ENCODE measurements at places on chromosomes 2 and 18. TPM values are rescaled to one million over a fixed set of nuclear protein-coding genes. Genes with fewer than 3 reads are reported as not detected.

MC2R gene
- not detected for total RNA-seq

SLC11A1 gene
- total RNA-seq, result 0.08 TPM

FAHD2B gene
- 20.5 TPM for total RNA-seq

FASTKD2 gene
- total RNA-seq, result 44.5 TPM

SOX11 gene
- total RNA-seq, result not detected

ATP6V1B1 gene
- total RNA-seq, result not detected

MEP1B gene
- not detected for total RNA-seq

ARHGEF4 gene
- 3.3 TPM for total RNA-seq

OTOS gene
- total RNA-seq, result not detected

DNA sequence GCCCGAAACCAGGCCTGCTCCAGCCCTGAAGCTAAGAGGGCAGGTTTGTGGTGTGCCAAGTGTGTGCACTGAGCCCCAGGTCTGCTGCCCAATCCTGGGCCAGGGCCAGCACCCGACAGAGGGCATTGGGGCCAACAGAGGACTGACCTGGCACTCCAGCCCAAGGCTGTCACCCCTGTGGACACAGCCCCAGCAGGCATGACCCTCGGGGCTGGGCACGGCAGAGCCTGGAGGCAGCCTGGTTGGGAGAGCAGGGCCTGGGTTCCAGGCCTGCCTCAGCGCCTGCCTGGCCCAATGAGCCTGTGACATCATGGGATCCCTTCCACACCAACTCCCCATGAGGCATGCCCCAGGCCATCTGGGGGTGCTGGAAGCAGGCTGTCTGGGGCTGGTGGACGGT lies 10.8 kb upstream of the SNED1 start:
- H3K36me3 ChIP-seq, result no peaks in the 10 kb centered on the region
- no peak overlapping the region for H3K27ac ChIP-seq
- H3K4me1 ChIP-seq, result no peaks in the 10 kb centered on the region
- no peak overlapping the region for H3K4me3 ChIP-seq

GRCh38 chr2:219562049-219563020 lies 9.0 kb downstream of the OBSL1 start:
- DNase-seq, result no peak
- H3K4me3 ChIP-seq, result no peak overlapping the region
- no peak overlapping the region for H3K27ac ChIP-seq
- H3K36me3 ChIP-seq, result no peaks in the 10 kb centered on the region
- H3K4me1 ChIP-seq, result no peaks in the 10 kb centered on the region
- H3K27me3 ChIP-seq, result peaks cover 13% of the 10 kb centered on the region

GRCh38 chr2:144730711-144731110 lies 210.8 kb upstream of the ZEB2 start:
- H3K4me3 ChIP-seq, result no peak overlapping the region
- no peak overlapping the region for H3K27ac ChIP-seq
- H3K36me3 ChIP-seq, result no peaks in the 10 kb centered on the region
- no peak for DNase-seq
- H3K4me1 ChIP-seq, result no peaks in the 10 kb centered on the region

- no peaks in the 10 kb centered on the region for H3K4me1 ChIP-seq
- peaks cover 3% of the 10 kb centered on the region for H3K36me3 ChIP-seq
- H3K27me3 ChIP-seq, result no peaks in the 10 kb centered on the region
- H3K4me3 ChIP-seq, result no peak overlapping the region
- no peak for DNase-seq
Measured at GRCh38 chr18:70337139-70337972, 48.5 kb downstream of the SOCS6 start.

- peak; percentile 61 for DNase-seq
- H3K27ac ChIP-seq, result peak overlapping the region; percentile 61
- peaks cover 31% of the 10 kb centered on the region for H3K4me1 ChIP-seq
- peak overlapping the region; percentile 35 for H3K4me3 ChIP-seq
Measured at GRCh38 chr18:23237524-23238151, 102.4 kb downstream of the CABLES1 start.

DNA sequence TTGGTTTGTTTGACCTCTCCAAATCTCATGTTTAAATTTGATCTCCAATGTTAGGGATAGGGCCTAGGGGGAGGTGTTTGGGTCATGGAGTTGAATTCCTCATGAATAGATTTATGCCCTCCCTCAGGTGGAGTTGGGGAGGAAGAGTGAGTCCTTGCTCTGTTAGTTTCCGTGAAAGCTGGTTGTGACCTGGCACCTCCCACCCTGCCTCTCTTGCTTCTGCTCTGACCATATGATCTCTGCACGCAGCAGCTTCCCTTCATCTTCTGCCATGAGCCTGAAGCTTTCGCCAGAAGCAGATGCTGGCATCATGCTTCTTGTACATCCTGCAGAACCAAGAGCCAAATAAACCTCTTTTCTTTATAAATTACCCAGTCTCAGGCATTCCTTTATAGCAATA lies 231.6 kb upstream of the ERBB4 start:
- DNase-seq, result no peak
- H3K36me3 ChIP-seq, result no peaks in the 10 kb centered on the region
- H3K27ac ChIP-seq, result no peak overlapping the region
- peaks cover 3% of the 10 kb centered on the region for H3K4me1 ChIP-seq

DNA sequence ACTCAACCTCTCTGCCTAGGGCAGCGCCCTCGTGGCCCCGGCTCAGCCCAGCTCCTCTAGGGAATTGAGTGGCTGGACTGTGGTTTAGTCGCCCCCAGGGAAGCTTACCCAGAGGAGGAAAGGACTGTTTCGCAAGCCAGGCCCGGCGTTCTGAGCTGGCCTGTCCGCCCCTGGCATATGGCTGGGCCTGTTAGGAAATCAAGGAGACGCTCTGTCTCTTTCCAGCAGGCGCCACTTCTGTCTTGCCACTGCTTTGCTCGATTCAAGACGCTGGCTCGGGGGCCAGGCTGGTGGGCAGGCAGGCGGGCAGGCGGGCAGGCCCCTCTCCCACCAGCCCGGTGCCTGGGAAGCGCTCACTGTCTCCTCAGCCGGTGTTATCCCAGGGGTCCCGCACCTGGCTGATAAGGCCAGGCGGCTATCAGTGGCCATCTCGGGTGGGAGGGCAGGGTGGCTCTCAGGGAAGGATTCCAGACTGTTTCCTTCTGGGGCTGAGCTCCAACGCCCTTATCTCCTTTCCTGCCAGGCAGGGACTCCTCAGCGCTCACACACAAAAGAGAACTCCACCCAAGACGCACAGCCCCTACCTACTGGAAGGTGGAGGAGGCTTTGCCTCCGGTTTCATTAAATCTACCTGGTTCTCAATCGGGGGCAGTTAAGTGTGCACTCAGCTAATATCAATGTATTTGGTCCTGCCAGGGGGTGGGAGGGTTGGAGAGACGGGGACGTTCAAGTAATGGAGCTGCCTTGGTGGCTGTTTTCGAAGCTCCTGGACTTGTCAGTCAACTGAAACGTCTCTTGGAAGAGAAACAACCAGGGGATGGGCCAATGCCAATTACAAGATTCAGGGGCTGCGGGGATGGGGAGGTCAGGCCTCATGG lies 109.1 kb downstream of the SMAD7 start:
- H3K27ac ChIP-seq, result peak overlapping the region; percentile 68
- no peak for DNase-seq
- H3K36me3 ChIP-seq, result no peaks in the 10 kb centered on the region
- H3K4me1 ChIP-seq, result peaks cover 51% of the 10 kb centered on the region
- no peaks in the 10 kb centered on the region for H3K27me3 ChIP-seq

DNA sequence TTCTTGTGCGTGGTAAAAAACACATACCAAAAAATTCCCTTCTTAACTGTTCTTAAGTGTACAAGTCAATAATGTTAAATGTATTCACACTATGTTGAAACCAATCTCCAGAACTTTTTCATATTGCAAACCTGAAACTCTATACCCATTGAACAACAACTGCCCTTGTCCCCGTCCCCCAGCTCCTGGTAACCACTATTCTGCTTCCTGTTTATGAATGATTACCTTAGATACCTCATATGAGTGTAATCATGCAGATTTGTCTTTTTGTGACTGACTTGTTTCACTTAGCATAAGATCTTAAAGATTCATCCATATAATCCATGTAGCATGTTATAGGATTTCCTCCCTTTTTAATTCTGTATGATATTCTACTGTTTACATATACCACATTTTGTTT lies 59.9 kb downstream of the NAT8 start:
- peaks cover 2% of the 10 kb centered on the region for H3K4me1 ChIP-seq
- no peak overlapping the region for H3K27ac ChIP-seq
- no peak overlapping the region for H3K4me3 ChIP-seq
- peaks cover 51% of the 10 kb centered on the region for H3K36me3 ChIP-seq

- no peak overlapping the region for H3K4me3 ChIP-seq
- no peak overlapping the region for H3K27ac ChIP-seq
- DNase-seq, result no peak
Measured at GRCh38 chr2:176692533-176692932, 423.3 kb downstream of the MTX2 start.

DNA sequence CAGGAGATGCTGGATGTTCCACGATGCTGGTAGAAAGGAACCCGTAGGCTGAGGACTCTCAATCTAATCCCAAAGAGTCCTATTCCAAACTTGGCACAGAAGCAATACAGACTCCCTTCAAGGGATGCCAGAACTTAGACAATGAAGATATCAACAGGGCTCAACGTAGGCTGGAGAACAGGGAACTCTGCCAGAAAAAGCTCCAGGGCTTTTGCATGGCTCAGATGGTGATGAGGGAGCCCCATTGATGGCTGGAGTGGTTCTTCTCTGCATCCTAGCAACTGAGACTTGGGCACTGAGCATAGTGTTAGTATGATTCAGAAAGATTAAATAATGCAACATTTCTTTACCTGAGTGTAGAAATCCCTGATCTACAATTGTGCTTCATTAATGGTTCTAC lies 117.2 kb upstream of the NCK2 start:
- H3K36me3 ChIP-seq, result no peaks in the 10 kb centered on the region
- no peak for DNase-seq
- peaks cover 2% of the 10 kb centered on the region for H3K27me3 ChIP-seq
- no peak overlapping the region for H3K27ac ChIP-seq
- no peaks in the 10 kb centered on the region for H3K4me1 ChIP-seq
- no peak overlapping the region for H3K4me3 ChIP-seq

DNA sequence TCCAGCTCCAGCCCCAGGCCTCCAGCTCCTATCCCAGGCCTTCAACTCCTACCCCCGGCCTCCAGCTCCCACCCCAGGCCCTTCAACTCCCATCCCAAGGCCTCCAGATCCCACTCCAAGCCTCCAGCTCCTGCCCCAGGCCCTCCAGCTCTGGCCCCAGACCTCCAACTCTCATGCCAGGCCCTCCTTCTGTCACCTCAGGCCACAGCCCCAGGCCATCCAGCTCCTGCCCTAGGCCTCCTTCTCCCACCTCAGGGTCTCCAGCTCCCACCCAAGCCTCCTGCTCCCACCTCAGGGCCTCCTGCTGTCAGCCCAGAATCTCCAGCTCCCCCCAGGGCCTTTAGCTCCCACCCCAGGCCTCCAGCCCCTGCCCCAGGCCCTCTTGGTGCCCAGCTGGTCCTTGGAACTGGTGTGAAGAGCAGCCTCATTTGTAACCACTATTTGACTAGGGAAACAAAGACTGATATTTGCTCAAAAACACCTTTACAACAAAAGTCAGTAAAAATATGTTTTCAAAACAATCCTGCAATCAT lies 67.8 kb upstream of the SALL3 start:
- H3K4me1 ChIP-seq, result no peaks in the 10 kb centered on the region
- no peak overlapping the region for H3K27ac ChIP-seq
- no peak for DNase-seq
- H3K4me3 ChIP-seq, result no peak overlapping the region

DNA sequence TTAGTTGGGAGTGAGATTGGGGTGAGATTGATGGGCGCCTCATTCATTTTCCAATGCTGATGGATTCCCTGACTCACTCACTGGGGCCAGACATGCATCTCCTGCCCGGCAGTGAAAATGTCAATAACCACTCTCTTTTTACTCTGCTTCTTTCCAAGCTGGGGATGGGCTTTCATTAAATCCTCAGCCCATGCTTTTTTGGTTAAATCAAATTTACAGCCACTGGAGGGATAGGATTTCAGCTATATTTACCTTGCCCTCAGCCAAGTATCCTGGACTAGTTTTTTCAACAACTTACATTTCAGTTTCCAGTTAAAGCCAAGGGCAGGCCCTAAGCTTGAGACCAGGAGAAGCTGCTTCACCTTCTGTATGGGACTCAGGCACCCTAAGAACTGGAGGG lies 162.8 kb downstream of the TSN start:
- H3K27me3 ChIP-seq, result no peaks in the 10 kb centered on the region
- H3K4me3 ChIP-seq, result no peak overlapping the region
- no peak overlapping the region for H3K27ac ChIP-seq
- no peak for DNase-seq

GRCh38 chr18:12238826-12239225 lies 15.3 kb upstream of the CIDEA start:
- H3K27ac ChIP-seq, result no peak overlapping the region
- H3K27me3 ChIP-seq, result peaks cover 20% of the 10 kb centered on the region
- DNase-seq, result no peak

DNA sequence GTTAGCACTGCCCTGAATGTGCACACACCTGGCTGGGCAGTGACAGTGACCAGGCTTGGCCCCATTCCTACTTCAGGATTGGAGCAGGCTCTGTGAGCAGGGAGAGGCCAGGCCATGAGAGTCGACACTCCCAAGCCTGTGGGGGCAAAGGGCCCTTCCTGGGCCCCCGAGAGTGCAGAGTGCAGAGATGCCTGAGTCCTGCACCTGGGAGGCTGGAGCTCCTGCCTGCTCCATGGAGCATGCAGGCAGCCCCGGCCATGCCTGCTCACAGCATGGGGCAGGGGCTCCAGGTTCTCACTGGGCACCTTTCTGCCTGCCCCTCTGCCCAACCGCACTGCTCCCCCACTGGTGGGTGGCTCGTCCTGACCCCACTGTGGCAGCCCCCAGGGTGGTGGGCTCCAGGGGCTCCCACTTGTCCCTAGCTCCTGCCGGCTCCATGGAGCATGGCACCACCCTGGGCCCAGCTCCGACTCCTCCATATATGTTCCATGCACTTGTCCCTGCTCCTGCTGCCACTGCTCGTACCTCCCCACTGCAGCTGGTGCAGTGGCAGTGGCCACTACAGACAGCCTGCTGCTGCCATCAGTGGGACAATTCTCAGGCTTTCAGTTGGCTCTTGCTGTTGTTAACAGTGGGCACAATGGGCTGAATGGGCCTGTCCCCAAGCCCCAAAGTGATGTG lies 282.0 kb downstream of the RPRM start:
- DNase-seq, result no peak
- no peak overlapping the region for H3K4me3 ChIP-seq
- H3K4me1 ChIP-seq, result peaks cover 6% of the 10 kb centered on the region

GRCh38 chr2:3195641-3196476 lies 181.8 kb downstream of the EIPR1 start:
- no peak for DNase-seq
- no peaks in the 10 kb centered on the region for H3K27me3 ChIP-seq
- no peaks in the 10 kb centered on the region for H3K4me1 ChIP-seq
- H3K4me3 ChIP-seq, result no peak overlapping the region
- no peak overlapping the region for H3K27ac ChIP-seq

- no peak overlapping the region for H3K27ac ChIP-seq
- no peaks in the 10 kb centered on the region for H3K4me1 ChIP-seq
- DNase-seq, result no peak
- peaks cover 1% of the 10 kb centered on the region for H3K36me3 ChIP-seq
Measured at GRCh38 chr2:164747140-164747539, 94.5 kb downstream of the COBLL1 start.
